ENCODE measurements at places on chromosomes 2 and 18.

- no peak for DNase-seq
Observed at GRCh38 chr18:13300029-13300428, 81.5 kb downstream of the LDLRAD4 start.

GRCh38 chr2:196205011-196205766 is 33.8 kb upstream of the STK17B start:
- DNase-seq = no peak

GRCh38 chr2:178269438-178270224 is 75.3 kb downstream of the OSBPL6 start:
- DNase-seq = no peak

DNA sequence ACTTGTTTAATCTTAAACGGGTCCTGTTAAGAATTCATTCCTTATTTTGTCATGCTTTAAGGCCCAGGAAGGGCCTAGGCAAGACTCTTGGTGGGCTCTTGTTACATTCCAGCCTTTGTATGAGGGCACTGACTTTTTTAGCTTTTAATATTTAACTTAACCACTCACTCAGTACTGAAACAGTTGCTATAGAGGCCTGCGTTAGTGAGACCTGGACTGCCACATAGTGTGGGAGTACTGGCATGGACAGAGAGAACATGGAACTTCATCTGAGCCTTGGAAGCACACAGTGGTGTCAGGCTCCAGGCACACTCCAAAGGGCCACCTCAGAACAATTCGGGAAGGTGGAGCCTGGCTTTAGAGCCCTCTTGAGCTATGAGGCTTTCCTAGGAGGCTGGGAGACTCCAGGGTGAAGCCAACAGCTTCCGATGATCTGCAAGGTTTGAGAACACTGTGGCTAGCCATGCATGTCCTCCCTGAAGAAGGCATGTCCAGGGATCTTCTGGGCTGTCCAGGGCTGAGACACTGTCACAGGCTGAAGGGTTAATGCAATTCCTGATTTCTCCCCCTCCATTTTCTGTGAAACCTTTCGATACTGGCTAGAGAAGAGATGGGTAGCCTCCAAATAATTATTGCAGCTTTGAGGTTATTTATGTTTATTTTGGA is 155.4 kb upstream of the ACAA2 start:
- DNase-seq = no peak

GRCh38 chr2:131413148-131413747 is 49.3 kb upstream of the RAB6D start:
- peak; percentile 37 for DNase-seq
